ENCODE measurements at places on chromosomes 5 and 9. TPM values are rescaled to one million over a fixed set of nuclear protein-coding genes. Genes with fewer than 3 reads are reported as not detected.

GRXCR2 gene
- total RNA-seq = not detected

ANKRD31 gene
- total RNA-seq = under 0.01 TPM

CNTNAP3 gene
- total RNA-seq = 0.15 TPM

ADGRV1 gene
- 0.50 TPM for total RNA-seq

SPATA31D4 gene
- total RNA-seq = not detected

ANKRD18A gene
- 7.0 TPM for total RNA-seq

PCDHB12 gene
- total RNA-seq = 0.15 TPM

SOX30 gene
- total RNA-seq = under 0.01 TPM

VCAN gene
- 384 TPM for total RNA-seq

PFN3 gene
- total RNA-seq = not detected

IL7R gene
- 2.2 TPM for total RNA-seq

GLRA1 gene
- not detected for total RNA-seq

ZFP62 gene
- 18.5 TPM for total RNA-seq

PRR16 gene
- total RNA-seq = 9.3 TPM

RNF183 gene
- total RNA-seq = not detected

ZNF879 gene
- total RNA-seq = 4.9 TPM

IL5 gene
- total RNA-seq = not detected

IFNA21 gene
- not detected for total RNA-seq

COL5A1 gene
- 294 TPM for total RNA-seq

TEX48 gene
- total RNA-seq = not detected

DRD1 gene
- total RNA-seq = under 0.01 TPM

IFNA2 gene
- not detected for total RNA-seq

ANGPTL2 gene
- 184 TPM for total RNA-seq

HAVCR1 gene
- total RNA-seq = 0.17 TPM

UBE2QL1 gene
- not detected for total RNA-seq

CLIC3 gene
- total RNA-seq = 5.8 TPM

WWC1 gene
- 2.3 TPM for total RNA-seq

ATP6V0E1 gene
- total RNA-seq = 350 TPM

PCDH12 gene
- total RNA-seq = 0.15 TPM

LIX1 gene
- total RNA-seq = not detected

BTNL9 gene
- total RNA-seq = not detected

TSSK1B gene
- total RNA-seq = 0.15 TPM

IL13 gene
- total RNA-seq = not detected

PTPN3 gene
- under 0.01 TPM for total RNA-seq

PCDHGB1 gene
- total RNA-seq = 4.4 TPM

ENTPD8 gene
- not detected for total RNA-seq

INSL6 gene
- not detected for total RNA-seq

MYOZ3 gene
- 1.5 TPM for total RNA-seq

ALDH1B1 gene
- total RNA-seq = 11.1 TPM

Measured in smooth muscle cell of trachea (primary cell).